ENCODE measurements at places on chromosomes 12 and 14.
A peak's percentile ranks its signal among the peaks of the same experiment; 100 is the strongest.

- no peak for DNase-seq
These were observed 159.5 kb downstream of the BRMS1L start for GRCh38 chr14:35985474-35986218.

DNA sequence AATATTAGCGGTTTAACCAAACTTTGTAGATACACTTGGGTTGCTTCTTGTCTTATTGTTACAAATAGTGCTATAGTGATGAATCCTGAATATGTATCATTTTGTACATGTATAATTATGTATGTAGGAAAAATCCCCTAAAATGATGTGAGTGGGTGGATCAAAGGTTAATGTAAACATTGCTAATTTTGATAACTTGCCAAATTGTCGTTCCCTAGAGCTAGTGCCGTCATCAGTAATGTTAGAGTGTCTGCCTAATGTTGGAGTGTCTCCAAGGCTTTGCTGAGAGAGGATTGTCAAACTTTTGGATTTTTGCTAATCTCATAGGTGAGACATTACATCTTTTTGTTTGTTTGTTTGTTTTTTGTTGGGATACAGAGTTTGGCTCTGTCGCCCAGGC is 44.4 kb downstream of the AEBP2 start:
- DNase-seq = no peak

DNA sequence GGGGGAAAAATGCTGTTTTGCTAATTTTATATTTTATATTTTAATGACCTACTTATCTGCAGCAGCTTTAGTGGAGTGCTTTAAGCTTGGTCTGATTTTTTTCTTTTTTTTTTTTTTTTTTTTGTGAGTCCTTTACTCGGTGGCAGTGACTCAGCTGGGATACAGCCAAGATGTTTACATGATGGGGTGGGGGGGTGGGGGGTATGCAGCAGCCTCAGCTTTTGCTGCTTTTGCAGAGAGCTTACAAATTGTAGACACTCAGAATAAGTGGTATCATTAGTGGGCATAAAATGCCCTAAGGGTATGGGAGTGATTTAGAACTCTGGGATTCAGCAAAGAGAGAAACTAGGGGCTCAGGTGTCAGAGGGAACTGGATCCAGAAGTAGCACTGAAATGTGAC is 38.2 kb upstream of the ARHGAP5 start:
- DNase-seq = no peak

DNA sequence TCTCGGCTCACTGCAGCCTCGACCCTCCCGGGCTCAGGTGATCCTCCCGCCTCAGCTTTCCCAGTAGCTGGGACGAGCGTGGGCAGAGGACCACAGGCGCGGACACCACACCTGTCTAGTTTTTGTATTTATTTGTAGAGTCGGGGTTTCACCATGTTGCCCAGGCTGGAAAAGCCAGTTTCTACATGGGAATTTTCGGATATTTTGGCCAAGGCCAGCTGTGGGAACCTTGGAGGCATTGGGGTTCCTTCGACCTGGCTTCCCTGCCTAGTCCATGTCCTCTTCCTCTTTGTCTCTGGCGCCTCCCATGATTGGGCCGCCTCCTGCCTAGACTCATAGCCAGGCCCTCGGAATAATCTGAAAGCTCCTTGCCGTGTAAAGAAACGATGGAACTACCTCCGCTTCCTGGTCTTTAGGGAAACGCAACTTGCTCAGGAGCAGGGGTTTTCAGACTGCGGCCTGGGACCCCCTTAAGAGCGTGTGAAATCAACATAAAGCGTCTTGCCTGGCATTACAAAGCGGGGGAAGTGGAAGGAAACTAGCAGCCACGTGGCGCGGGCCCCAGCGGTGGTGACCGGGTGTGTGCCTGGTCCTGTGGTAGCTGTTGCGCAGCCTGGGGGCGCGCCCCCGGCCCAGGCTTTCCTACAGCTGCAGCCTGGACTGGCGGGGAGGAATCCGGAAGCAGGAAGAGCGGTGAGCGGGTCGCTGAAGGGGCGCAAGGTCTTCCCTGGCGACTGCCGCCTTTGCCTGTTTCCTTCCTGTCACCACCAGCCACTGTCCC is 1.4 kb upstream of the HSP90AA1 start:
- peak; percentile 36 for DNase-seq

GRCh38 chr12:117857632-117858612 is 110.9 kb downstream of the KSR2 start:
- peak; percentile 64 for DNase-seq

DNA sequence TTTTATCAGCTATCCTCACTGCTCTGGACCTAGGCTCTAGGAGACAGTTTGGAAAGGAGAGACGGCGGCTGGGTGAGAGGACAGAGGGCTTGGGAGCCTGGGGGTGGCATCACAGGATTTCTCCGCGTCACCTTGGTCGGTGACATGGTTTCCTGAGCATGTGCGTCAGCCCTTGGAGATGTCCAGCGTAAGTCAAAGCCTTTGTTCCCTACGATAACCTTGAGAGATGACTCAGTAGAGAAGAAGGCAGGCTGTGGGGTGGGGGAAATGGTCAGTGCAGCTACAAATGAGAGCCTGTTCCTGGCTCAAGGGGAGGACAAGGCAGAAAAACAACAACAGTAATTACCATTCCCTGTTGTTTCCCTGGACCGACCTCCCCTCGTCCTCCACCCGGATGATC is 90.2 kb upstream of the TBX3 start:
- no peak for DNase-seq

- no peak for DNase-seq
These were observed 154.2 kb downstream of the APAF1 start for GRCh38 chr12:98799146-98799810.

- DNase-seq = no peak
These were observed 6.4 kb downstream of the KRT82 start for GRCh38 chr12:52399756-52400155.

GRCh38 chr14:54893151-54893760 is 9.4 kb downstream of the GCH1 start:
- peak; percentile 12 for DNase-seq

- no peak for DNase-seq
These were observed 30.0 kb downstream of the GALNT4 start for GRCh38 chr12:89494411-89495231.

- no peak for DNase-seq
These were observed 3.9 kb downstream of the TSPAN9 start for GRCh38 chr12:3081091-3081490.

DNA sequence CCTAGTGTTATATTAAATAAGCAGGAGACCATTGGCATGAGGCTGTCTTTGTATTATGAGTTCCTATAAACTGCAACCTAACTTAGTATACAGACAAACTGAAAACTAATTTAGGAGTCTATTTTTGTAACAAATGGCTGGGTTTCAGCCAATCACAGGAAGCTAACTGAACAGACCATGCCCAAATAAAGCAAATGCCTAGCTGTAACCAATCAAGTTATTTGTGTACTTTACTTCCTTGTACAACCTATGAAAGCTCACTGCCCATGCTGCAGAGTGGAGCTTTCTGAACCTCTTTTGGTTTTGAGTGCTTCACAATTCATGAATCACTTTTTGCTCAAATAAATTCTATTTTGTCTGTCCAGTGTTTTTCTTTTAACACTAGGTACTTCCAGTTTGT is 41.6 kb downstream of the GUCY2C start:
- no peak for DNase-seq

DNA sequence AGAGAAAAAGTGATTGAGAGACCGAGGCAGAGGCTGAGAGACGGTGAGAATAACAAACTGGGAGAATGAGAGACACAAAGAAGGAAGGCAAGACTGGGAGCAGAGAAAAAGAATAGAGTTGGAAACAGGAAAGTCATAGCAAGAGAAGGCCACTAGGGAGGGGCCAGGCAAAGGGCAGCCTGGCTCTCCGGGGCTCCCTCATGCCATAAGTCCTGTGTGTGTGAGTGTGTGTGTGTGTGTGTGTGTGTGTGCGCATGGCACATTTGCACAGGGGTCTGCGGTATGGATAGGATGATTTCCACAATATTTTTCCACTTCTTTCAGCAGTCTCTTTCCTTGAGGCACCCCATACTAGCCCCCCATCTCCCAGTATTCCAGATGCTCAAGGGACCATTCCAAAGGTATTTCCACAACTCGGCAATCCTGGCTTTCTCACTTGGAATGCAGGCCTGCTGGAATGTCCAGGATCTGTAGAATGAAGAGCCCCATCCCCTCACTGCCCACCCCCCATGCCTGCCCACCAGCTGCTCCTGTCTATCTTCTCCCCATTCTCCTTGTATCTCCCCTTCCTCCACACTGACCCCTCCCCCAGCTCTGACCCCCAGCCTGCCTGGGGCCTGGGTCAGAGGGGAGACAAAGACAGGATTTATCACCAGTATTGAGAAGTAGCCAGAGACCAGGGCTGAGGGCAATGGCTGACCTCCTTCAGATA is 9.0 kb downstream of the GPR84 start:
- peak; percentile 64 for DNase-seq

DNA sequence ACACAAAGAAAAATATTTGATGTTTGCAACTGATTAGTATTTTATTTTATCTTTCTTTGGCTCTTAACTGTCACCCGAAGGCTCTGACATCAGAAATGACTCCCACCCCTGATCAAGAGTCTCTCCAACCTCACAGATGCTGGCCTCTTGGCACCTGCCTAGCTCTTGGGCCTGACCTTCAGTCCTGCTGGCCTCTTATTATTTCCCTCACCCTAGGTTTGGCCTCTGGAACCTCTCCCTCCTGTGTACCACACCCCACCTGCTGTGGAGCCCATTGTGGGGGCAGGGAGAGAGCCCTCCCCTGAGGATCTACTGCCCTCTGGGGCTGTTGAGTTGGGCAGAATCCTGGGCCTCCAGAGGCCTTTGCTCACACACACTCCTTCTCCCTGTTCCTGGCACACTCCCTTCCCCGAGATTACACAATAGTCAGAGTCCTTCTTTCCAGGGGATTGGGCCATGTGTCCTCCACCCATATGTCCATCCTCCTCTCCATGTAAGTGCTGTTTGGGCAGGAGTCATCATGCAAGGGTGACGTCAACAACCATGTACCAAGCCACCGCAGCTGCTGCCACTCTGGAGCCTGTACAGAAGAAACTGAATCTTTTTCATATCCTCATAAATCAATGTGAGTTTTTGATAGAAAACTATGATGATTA is 124.3 kb downstream of the RASSF9 start:
- no peak for DNase-seq

- no peak for DNase-seq
These were observed 86.5 kb downstream of the PIWIL1 start for GRCh38 chr12:130423991-130424857.

DNA sequence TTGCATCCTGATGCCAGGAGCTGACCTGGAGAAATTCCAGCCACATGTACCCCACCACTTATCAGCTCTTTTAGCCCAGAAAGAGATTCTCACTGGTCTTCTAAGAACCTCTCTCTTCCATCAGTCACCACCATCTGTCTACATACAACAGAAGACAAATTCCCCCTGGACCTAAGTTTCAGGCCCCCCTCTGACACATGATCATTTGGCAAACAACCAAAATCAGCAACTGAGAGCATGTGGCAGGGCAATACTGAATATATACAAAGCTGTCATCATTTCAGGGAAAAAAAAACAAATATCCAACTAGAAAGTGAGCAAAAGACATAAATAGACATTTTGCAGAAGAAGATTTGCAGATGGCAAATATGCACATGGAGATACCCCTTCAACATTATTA is 180.2 kb downstream of the FOXN3 start:
- DNase-seq = no peak

Measured in nephron progenitor cell (in vitro differentiated cells).